WTC11 (cell line): ENCODE measurements at places on chromosomes 12 and 14.

GRCh38 chr12:22951206-22951605 lies 326.2 kb downstream of the ETNK1 start:
- DNase-seq = no peak

GRCh38 chr14:104019806-104020205 lies 65.7 kb upstream of the ASPG start:
- no peak for DNase-seq

- no peak for DNase-seq
These were observed 60.6 kb downstream of the SPRING1 start for GRCh38 chr12:116677202-116677661.

DNA sequence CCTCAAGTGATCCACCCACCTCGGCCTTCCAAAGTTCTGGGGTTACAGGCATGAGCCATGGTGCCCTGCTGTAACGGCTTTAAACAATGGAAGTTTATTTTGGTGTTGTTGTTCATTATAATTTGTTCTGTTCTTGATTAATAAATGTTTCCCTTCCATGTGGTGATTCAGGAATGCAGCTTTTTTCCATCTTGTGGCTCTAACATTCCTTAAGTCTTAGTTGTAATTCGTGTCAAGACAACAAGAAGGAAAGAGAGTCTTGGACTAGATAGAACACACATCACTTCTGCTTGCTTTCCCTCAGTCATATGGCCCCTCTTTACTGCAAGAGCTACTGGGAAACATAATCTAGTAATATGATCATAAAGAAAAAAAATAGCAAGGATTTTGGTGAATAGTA lies 211.6 kb downstream of the SLC6A15 start:
- no peak for DNase-seq

DNA sequence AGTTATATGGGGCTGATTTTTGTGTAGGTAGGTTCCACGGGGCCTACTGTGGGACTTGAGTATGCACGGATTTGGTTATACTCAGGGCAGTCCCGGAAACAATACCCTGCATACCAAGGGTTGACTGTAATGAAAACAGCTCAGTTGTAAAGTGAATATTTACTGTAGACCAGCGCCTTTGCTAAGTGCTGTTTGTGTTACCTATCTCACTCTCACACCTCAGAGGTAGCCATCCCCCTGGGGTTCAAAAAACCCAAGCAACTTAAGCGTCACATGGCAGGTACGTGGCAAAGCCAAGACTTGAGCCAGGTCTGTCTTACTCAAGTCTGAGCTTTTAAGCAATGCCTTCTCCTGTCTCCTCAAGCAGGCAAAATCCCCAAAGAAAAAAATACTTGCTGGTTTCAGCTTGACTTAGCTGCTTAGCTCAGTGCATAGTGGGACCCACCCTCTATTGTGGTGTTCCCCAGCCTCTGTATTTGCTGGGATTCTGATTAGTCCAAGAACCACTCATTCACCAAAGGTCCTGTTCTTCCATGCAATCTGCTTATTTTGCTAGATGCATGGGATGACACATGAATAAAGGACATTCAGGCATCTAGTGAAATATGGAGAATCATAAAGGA lies 34.2 kb upstream of the STRN3 start:
- DNase-seq = no peak

DNA sequence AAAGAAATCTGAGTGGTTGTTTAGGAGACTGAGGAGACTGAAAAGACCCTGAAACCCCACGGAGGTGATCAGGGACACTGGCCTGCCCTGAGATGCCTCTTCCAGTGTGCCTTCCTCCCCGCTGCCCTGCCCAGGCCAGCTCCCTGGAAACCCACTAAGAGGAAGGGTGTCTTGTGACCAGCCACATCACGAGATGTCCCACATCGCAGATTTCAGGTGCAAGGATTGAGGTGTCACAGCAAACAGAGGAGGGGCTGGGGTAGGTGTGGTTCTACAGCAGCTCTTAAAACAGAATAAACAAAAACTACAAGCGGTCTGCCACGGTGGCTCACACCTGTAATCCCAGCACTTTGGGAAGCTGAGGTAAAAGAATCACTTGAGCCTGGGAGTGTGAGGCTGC lies 184.3 kb upstream of the C14orf180 start:
- no peak for DNase-seq

- no peak for DNase-seq
These were observed 14.7 kb upstream of the ASIC1 start for GRCh38 chr12:50042693-50043092.

DNA sequence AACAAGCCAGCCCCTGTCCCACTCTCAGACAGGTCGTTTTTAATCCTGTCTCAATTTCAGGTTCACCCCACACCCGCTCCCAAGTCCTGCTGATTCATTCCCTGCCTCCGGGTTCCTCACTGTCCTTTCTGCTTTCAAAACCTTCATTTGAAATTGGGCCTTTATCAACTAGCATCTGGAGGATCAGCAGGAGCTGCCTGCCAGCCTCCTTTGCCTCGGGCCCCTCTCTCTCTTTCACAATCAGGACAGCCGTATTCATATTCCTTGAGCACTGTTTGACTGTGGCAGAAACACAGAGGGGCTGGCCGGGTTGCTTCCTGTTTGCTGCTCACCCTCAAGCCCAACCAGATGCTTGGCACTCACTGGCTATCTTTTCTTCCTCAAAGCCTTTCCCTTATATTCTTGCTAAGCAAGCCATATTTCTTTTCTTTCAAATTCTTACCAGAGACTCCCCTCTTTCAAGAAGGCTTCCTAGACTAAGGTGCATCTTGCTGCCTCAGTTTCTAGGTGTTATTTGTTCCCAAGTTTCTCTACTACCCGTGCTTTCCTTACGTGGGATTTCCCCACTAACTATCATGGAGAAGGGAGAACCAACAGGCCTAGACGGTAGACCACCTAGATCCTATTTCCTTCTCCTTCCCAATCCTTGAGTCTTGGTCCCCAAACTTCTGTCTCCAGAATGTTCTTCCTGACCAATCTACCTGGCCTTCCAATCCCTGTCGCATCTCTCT lies 3.0 kb downstream of the GALNT6 start:
- no peak for DNase-seq

GRCh38 chr12:116672842-116673516 lies 64.9 kb downstream of the SPRING1 start:
- no peak for DNase-seq

DNA sequence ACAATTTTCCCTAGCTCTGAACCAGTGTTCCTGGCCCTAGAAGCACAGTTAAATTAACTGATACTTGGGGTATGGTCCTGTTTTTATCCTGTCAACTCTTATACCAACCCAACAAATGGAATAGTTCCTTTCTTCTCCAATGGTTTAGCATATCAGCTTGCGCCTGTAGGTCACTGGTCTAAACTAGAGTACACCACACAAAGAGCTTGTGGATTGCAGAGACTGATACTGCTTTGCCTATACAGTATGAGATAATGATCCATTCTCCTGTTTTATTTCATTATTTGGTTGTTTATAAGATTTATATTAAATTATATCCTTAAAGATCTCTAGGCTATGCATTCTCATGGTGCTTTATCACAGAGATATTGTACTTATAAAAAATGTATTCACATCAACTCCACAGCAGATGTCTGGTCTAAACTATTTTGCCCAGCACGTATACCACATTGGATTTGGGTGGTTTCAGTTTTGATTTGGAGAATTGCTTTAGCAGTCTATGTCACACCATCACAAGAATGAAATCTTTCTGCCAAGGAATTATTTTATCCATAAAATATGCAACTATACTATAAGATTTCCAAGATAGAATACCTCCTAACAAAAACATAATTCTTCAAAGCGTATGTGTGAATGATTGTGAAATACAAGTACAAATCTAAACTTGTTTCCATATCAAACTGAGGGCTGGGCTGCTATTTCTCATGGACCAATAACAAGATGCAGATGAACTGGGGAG lies 142.1 kb downstream of the SLC16A7 start:
- DNase-seq = no peak

DNA sequence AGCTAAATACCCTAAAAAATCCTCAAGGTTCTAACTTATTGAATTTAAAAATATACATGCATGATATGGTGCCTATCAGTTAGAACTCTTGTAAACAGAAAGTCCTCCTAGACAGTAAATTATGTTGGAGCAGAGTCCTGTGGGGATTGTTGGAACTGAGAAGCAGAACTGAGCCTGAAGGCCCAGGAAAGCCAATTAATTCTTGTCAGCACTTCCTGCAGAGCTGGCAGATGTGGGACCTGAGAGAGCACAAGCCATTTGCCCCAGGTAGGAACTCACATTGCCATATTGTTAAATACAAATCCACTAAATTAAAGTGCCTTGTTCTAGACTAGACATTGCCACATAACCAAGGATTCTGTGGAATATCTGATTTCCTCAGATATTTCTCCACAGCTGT lies 117.1 kb downstream of the RTN1 start:
- no peak for DNase-seq

DNA sequence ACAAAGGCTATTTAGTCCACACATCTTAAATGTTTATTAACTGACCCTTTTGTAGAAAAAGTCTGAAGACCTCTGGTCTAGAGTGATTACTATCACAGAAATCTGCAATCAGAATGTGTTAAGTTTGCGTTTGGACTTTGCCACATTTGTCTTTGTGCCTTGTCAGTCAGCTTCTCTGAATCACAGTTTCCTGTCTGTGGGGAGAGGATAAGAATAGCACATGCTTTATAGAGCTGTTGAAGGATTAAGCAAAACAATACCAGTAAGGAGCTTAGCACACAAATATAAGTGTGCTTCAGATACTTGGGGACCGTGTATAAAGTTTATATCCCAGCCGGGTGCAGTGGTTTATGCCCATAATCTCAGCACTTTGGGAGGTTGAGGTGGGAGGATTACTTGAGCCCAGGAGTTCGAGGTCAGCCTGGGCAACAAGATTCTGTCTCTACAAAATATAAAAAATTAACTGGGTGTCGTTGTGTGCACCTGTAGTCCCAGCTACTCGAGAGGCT lies 63.0 kb upstream of the BTG1 start:
- no peak for DNase-seq

- DNase-seq = no peak
These were observed 78.8 kb downstream of the ETV6 start for GRCh38 chr12:11728154-11728755.

DNA sequence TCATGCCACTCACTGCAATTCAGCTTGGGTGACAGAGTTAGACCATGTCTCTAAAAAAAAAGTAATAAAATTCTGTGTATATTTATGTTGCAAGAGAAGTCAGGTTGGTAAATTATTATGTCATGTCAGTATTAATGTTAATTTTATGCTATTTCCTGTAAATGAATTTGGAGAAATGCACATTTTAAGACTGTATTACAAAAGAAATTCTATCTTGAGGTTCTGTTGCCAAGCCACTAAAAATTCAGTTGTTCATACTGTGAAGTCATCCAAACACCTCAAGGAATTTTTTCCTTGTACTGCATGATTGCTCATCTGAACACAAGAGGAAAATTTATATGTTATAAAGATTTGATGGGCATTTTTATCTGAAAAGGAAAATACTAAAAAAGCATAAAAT lies 23.3 kb upstream of the HMGA2 start:
- no peak for DNase-seq

- peak; percentile 16 for DNase-seq
These were observed 47.7 kb downstream of the CYP46A1 start for GRCh38 chr14:99731547-99732435.

DNA sequence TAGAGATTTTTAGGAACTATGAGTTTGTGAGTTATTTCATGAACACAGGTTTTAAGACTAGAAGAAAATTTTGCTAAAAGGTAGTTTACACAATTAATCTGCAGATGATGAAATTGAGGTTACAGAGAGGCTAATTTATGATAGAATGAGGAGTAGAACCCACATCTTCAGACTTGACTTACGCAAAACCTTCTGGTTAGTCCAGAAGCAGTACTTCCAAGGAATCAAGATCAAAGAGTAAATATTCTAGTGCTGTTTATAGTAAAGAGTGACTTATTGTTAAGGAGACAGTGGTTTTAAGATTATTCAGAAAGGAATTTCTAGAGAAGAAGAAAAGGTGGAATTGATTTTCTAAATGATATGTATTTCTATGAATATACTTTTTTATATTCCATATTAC lies 10.6 kb upstream of the KITLG start:
- DNase-seq = no peak

- DNase-seq = no peak
These were observed 54.1 kb downstream of the AK7 start for GRCh38 chr14:96445844-96446710.

DNA sequence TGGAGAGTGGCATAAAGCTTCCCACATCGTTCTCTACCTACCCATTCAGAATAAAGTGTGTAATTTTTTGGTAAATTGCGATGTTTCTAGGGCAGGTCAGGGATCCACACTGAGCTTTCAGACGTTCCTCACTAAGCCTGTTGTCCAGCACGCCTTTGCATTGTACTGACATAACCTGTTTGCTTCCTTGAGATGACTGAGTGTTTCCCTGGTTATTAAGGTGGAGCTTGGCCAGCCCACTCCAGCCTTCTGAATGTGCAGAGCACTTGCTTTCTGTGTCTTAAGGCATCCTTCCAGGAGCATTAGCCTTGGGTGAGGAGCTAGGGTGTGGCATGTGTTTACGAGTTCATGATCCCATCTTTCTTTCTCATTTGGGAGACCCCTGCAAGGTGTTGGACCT lies 96.4 kb downstream of the TMEM260 start:
- no peak for DNase-seq

- no peak for DNase-seq
These were observed at the start of gene KRT4 for GRCh38 chr12:52813885-52814709. Gene KRT4, minus strand, starts transcription at chr12:52814116. Its CDS starts 58 bp downstream, at chr12:52814058.

GRCh38 chr12:83634726-83635267 lies 948.1 kb downstream of the TMTC2 start:
- no peak for DNase-seq

- DNase-seq = no peak
These were observed 14.3 kb downstream of the PGF start for GRCh38 chr14:74940956-74941565.

GRCh38 chr14:51939755-51940301 lies 49.5 kb upstream of the RTRAF start:
- no peak for DNase-seq

DNA sequence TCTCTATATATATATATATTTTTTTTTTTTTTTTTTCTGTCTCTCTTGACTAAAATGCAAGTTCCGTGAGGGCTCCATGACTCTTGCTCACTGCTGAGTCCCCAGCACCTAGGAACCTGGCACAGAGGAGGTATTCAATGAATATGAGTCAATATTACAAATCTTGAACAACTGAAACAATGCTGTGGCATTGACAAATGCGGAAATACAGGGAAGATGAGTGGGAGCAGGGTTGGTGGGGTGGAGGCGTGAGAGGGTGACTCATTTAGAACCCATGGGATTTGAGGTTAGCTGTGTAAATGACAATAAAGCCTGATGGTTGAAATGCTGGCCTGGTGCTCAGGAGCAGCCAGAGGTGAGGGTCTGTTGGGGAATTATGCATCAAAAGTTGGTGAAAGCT lies 121.7 kb upstream of the FUT8 start:
- no peak for DNase-seq

DNA sequence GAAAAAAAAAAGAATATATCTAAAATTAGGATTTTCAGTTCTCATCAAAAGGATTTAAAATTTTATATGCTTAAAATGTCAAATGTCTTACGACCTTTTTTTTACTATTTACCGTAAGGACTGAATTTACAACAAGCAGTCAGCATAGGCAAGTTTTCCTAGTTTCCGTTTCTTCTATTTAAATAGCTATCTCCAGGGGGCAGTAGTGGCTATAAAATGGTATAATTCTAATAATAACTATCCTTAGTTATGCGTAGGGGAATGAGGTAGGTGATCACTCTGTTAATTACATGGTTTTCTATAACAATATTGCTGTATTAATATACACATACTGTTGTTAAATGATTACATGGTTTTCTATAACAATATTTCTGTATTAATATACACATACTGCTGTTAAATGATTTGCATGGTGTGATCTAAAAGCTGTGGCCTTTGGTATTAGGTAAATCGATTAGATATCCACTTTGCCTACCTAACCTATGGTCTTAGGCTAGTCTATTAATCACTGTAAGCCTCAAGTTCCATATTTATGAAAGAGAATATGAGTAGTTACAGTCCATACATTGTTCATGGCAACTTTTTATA lies 217.7 kb upstream of the PDZRN4 start:
- DNase-seq = no peak
